Activated T-helper 2 cell treated with anti-CD3 and anti-CD28 coated beads, Interferon-gamma antibody, Interleukin-2, Interleukin-4, amounts not matched to agents 10 μg/mL and 5 μg/mL and 100 μg/mL, durations not matched to agents 14 hours and 24 hours and 36 hours (primary cell): ENCODE measurements at places on chromosomes 16 and 17. TPM values are rescaled to one million over a fixed set of nuclear protein-coding genes. Genes with fewer than 3 reads are reported as not detected.

ERN2 gene
- not detected in 2 replicates for total RNA-seq

CSH2 gene
- not detected in 2 replicates for total RNA-seq

GRCh38 chr16:67803894-67804293 is 2.5 kb downstream of the RANBP10 start:
- DNase-seq: no peak

- DNase-seq: no peak
Observed at GRCh38 chr16:86481607-86482006, 28.7 kb upstream of the FOXF1 start.

DNA sequence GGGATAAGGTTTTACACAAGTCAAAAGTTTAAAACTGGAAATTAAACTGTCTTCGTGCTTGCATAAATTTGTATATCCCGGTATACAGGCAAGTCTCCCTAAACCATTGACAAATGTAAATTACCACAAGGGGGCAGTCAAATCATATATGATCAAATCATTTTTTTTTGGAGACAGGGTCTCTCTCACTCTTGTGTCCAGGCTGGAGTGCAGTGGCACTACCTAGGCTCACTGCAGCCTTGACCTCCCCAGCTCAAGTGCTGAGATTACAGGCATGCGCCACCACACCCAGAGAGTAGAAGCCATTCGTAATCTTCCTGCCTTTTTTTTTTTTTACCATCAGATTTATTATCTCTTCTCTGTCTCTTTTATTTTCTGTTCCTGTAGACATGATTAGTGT is 18.5 kb downstream of the TOP2A start:
- no peak for DNase-seq
